CD4-positive, CD25-positive, alpha-beta regulatory T cell (primary cell): ENCODE measurements at places on chromosomes 7 and 10. TPM values are rescaled to one million over a fixed set of nuclear protein-coding genes. Genes with fewer than 3 reads are reported as not detected.

Gene SDK1
- 0.47 TPM for total RNA-seq

Gene PAPSS2
- not detected for total RNA-seq

Gene OPN4
- not detected for total RNA-seq

DNA sequence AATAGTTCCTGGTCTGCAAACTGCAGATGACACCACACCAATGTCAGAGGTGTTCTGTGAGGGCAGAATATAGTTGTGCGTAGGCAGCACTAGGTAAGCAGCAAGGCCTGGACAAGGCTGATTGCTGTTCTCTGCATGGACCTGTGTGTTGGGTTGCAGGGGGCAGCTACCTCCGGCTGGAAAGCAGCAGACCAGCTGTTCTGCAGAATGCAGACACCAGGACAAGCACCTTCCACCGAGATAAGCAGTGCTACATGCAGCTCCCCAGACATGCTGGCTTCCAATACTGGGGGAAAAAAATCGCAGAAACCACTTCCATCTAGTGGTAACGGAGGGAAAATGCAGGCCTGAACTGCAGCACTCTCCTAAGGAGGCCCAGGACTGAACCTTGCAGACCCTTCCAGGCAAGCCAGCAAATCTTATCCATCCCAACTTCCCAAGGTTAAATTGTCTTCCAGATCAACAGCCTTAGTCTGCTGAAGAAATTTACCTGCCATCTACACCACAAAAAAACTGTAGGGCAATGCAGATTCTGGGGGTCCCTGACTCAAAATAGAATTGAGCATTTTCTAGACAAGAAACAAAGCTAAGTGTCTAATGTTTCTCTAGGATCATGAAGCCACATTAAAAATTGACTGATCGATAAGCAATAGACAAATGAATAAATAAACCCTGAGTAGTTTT, 50.5 kb upstream of the COBL start:
- DNase-seq, result peak; percentile 19

GRCh38 chr10:122485670-122486069, 24.3 kb downstream of the HTRA1 start:
- no peak for DNase-seq

GRCh38 chr7:7962851-7963250, 5.7 kb upstream of the GLCCI1 start:
- DNase-seq, result no peak

DNA sequence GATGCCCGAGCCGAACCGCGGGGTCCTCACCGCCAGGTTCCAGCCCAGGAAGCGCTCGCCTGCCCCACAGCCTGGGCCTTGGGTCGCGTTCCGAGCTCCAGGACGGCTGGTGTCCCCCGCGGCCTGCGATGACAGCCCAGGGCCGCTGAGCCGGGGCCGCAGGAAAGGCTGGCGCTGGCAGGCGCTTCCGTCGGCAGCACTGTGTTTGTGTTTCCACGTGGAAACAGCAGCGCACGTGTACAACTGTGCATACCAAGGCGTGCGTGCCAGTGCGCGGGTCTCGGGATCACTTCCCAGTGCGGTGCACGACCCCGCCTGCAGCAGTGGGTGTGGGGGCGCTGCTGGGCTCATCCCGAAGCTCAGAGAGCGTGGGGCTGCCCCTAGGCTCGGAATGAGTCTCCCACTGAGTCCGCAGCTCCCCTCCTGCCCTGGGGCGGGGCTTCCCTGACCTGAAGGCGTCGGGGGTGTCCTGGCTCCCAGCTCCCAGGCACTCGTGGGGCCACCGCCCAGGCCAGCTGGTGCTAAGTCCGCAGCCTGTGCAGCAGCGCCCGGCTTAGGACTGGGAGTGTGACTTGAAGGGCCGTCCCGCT, 17.2 kb downstream of the AP5Z1 start:
- DNase-seq, result peak; percentile 23

GRCh38 chr7:23473844-23474093, 3.5 kb upstream of the IGF2BP3 start:
- no peak for DNase-seq

GRCh38 chr7:20340839-20341238, 10.1 kb downstream of the ITGB8 start:
- no peak for DNase-seq
